Right hindlimb (tissue), 1 donor: ENCODE measurements at places on chromosomes 2 and 18.

DNA sequence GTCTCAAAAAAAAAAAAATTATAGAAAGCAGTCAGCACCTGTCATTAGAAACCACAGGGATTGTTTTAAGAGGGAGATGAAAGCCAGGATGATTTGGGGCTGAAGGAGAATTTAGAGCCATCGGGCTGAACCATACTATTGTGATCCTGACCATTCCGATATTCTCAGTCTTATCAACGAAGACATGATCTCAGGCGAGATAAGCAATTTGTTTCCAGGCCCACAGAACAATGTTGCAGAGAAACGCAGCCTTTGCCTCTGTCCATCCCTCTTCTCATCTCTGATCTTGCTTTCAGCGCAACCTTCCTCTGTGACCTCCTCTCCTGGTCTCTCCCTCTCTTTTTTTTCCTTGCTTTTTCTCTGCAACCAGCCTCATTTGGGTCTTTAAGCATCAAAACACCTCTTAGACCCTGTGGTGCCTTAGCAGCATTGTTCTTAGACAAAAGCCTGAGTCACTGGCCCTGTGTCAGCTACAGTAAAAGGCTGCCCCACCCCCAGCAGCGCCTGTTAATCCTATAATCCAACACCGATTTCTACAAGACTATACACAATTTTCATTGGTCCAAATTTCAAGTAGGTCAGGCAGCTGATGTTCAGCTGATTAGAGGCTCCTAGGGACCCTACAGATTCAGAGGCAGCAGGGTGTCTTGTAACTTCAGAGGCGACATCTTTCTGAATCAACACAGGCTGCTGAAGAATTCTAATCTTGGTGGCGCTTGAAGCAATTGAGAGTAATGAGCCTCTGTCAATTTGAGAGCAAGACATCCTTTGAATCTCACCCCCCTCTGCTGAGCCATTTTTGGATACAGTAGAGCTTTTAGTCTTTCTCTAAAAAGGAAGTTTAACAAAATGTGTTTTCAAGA is 206.0 kb downstream of the NCK2 start:
- DNase-seq = no peak

- no peak for DNase-seq
Observed at GRCh38 chr2:151056870-151057269, 204.8 kb downstream of the RBM43 start.

DNA sequence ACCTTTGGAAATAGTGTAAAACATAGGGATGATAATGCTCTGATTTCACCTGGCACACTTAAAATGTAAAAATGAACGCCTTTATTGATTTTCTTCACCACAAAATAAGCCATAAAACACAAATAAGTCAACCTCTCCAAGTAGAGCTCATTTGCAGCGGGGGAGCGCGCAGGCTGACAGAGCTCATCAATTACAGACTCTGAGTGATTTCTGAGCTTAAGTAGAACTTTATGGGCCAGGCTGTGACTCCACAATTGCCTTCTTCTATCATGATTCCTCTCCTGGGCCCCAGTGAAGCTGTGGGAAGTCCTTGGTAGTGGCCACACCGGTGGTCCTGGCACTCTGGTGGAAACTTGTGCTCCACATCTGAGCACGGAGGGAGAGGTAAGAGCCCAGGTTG is 789.0 kb upstream of the RAB6C start:
- DNase-seq = no peak

GRCh38 chr2:65835975-65836549 is 403.7 kb upstream of the SPRED2 start:
- no peak for DNase-seq

GRCh38 chr2:191721331-191721730 is 43.4 kb downstream of the NABP1 start:
- no peak for DNase-seq

- DNase-seq = no peak
Observed at GRCh38 chr18:10381951-10382350, 72.5 kb upstream of the APCDD1 start.

- DNase-seq = no peak
Observed at GRCh38 chr2:7022492-7023385, 105.5 kb downstream of the RNF144A start.

DNA sequence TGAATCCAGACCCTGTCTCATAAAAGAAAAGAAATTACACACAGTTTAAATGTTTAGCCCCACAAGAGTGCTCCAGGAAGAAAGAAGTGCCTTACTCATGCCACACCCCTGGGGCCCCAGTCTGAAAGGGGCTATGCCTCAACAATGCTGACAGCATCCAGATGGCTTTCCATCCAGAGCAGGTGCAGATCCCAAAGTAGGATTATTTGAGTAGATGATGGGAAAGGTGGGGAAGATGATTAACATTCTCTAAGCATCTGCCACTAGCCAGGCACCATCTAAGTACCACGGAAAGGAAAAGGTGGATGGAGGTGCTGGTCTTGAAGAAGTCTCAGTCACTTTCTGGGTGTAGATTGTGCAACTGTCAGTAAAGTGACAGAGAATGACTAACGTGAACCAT is 16.3 kb downstream of the DPYSL5 start:
- no peak for DNase-seq

DNA sequence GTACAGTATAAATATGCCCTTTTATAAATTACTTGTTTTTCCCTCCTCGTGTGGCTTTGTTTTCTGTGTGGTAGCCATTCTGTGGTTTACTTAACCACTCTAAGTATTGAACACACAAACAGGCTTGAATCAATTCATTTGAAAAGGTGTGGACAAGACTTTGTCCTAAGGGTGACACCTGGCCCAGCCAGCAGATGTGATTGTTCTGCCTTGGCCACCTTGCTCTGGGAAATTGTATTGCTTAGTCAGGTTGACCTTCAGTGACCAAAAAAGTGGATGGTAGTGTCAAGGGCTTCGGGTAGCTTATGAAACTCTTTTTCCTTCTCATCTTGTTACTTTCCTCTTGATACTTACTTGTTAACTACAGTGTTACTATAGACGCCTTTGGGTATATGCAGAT is 61.9 kb downstream of the DGKD start:
- DNase-seq = no peak

DNA sequence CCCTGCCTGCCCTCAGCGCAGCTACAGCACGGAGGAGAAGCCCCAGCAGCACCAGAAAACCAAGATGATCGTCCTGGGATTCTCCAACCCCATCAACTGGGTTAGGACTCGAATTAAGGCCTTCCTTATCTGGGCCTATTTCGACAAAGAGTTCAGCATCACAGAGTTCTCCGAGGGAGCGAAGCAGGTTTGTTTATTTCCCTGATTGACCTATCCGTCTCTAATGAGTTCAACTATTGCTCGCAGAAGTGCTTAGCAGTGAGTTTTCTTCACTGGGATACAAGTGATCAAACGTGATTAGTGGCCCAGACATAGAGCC is 639 bp downstream of the MAIP1 start:
- no peak for DNase-seq

DNA sequence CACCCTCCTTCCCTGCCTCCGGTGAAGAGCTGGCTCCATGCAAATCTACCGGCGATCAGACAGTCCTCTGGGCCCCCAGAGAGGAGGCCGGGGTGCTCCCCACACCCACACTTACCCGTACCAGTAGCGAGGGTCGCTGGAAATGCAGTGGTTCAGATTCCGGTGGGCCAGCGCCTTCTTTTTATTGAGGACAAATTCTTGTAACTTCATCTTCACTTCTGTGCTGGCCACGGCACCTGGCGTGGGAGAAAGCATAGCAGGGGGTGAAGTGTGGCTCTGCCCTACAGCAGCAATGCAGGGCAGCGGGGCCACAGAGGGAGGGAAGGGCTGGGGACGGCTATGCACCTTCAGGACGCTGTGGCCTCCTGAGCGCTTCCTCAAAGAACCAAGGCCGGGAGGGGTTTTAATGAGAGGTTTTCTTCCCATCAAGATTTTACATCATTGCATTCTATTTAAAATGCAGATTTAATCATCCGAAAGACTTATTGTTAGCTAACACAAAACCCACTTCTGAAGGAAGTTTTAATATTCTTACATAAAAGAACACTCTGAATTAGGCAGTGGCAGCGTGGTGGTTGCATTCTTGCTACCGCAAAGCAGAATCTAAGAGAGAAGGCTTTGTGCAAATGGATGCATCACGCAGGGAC is 237.0 kb downstream of the HDAC4 start:
- DNase-seq = no peak

DNA sequence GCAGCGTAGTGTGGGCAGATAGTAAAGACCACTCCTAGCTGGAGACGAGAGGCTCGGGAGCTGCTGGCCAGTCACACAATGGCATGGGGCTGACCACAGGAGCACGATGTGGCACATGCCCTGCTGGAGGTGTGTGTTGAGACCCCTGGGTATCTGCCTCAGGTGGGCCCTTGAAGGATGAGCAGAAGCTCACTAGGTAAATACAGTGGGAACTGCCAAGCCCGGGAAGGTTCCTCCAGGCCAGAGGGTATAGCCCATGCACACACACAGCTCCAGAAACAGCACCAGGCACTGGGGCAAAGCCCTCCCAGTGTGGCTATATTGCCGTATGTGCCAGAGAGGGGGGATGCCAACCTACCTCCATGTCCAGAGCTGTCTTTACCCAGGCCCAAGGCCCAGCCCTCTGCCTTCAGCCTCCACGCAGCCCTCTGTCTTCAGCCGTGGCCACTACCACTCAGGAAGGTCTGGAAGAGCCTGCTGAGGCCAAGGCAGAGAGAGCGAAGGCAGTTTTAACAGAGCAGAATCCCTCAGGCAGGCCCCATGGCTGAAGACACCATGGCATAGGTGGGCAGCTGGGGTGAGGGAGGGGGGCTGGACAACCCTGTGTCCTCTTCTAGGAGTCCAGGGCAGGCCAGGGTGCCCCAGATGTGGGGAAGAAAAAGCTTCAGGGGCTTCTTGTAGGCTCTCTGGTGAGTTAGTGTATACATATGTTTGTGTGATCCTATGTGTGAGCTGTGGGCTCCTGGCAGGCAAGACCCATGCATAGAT is 7.0 kb upstream of the ARID5A start:
- DNase-seq = no peak

GRCh38 chr2:70615222-70615621 is 61.6 kb upstream of the TGFA start:
- no peak for DNase-seq

DNA sequence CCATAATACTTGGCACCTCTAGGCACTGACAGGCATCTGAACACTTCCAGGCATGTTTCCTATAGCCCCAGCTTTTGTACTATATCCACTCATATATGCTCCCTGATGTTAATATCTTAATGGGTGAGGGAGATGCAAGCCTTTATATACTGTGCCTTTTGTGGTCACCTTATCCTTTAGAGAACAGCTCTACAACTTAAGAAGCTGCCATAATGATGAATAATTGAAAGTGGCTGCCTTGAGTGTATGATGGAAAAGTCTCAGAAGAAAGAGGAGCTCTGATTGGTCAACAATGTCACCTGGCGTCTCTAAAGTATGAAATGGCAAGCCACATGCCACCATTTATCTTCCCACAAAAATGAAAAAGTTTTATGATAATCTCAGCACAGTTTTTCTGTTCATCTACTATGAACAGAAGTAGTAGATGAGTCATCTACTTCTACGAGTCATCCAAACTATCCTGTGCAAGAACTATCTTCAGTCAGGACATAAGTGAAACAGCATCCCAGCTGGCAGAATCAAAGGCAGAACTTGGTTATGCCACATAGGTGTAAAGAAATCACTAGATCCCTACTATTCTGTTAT is 997.9 kb upstream of the CELF4 start:
- no peak for DNase-seq

DNA sequence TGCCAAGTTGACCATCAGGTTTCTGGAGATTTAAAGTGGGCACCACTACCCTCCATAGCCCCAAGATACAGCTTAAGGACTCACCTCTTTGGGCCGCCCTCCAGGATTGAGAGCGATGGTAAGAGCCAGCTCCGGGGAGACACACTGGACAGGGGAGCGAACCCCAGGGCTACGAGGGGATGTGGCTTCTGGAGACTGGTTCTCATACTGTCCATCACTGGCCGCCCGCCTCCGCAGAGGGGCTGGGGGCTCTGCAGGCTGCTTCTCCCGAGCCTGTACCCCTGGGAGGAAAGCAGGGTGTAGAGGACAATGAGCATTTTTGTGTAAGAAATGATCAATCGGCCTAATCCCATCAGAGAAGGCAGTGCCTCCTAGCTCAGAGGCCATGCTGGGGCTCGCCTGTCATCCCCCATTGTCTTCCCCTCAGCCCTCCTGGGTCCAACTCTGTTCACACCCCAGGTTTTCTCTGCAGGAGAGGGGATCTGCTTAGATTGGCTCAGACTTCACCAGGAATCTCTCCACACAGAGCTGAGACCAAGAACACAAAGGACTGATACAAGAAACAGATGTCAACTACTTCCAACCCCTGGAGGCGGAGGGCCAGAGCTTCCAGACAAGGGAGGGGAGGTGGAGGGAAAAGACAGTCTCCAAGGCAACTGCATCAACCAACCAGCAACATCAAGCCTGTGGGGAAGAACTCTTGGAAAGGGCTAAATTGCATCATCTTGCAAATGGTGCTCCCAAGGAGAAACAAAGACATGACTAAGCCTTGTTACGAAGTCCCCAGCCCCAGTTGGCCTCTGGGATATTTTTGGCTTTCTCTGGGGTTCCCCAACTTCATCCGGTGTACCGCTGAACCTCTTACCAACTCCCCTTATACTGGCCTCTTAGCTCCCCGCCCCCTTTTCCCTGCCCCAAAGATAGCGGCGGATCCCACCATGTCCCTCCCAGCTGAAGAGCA is 166.6 kb downstream of the TNS1 start:
- DNase-seq = peak; percentile 95

GRCh38 chr2:161434118-161434517 is 18.0 kb downstream of the TBR1 start:
- no peak for DNase-seq

DNA sequence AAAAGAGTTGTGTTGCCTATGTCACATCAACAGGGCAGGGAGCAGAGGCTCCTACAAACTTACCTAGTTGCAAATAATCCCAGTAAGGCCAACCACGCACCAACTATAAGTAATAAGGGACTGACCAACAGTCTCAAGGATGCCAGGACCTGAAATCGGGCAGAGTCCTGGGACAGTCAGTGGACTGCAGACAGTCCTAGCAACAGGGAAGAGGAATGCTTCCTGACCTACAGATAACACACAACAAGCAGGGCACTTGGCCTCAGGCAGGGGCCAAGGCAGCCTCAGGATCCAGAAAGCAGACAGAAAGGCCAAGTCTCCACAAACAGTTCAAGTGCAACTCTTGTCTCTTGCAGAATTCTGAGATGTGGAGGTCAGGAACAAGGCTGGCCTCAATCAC is 56.2 kb downstream of the GALNT14 start:
- no peak for DNase-seq

GRCh38 chr18:49151482-49151881 is 200.7 kb upstream of the SMAD7 start:
- no peak for DNase-seq

DNA sequence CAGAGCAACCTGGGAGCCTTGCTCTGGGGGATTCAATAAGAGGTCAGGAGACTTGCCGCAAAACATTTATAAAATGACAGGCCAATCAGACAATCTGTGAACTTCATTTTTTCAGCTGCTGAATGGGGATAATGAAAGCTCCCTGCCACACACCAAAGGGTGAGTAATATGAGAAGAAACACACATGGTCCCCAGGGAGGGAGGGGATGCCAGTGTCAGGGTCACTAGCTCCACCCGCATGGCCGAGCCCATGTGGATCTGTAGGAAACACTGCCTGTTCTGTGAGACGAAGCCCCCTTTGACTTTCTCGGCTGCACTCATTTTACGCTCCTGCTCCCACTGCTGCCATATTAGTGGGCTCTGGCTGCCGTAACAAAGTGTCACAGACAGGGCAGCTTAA is 521.0 kb upstream of the RAB6C start:
- DNase-seq = no peak

- peak; percentile 70 for DNase-seq
Observed at GRCh38 chr18:76259711-76260110, 235.3 kb downstream of the ZNF516 start.

GRCh38 chr2:206211657-206212255 is 52.1 kb downstream of the EEF1B2 start:
- no peak for DNase-seq

GRCh38 chr2:130252880-130253645 is 54.8 kb upstream of the TUBA3E start:
- DNase-seq = no peak
